ENCODE measurements at places on chromosomes 2 and 18.

GRCh38 chr2:65159906-65160305, 30.0 kb upstream of the RAB1A start:
- DNase-seq, result no peak

DNA sequence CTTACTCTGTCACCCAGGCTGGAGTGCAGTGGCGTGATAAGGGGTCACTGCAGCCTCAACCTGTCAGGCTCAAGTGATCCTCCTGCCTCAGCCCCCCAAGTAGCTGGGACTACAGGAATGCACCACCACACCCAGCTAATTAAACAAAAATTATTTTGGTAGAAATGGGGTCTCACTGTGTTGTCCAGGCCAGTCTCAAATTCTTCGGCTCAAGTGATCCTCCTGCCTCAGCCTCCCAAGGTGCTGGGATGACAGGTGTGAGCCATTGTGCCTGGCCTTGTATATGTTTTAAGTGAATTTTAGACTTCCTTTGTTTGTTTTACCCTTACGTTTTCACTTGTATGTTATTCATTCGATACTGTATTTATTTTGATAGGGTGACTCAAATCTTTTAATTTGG, 34.7 kb upstream of the ITSN2 start:
- no peak for DNase-seq

DNA sequence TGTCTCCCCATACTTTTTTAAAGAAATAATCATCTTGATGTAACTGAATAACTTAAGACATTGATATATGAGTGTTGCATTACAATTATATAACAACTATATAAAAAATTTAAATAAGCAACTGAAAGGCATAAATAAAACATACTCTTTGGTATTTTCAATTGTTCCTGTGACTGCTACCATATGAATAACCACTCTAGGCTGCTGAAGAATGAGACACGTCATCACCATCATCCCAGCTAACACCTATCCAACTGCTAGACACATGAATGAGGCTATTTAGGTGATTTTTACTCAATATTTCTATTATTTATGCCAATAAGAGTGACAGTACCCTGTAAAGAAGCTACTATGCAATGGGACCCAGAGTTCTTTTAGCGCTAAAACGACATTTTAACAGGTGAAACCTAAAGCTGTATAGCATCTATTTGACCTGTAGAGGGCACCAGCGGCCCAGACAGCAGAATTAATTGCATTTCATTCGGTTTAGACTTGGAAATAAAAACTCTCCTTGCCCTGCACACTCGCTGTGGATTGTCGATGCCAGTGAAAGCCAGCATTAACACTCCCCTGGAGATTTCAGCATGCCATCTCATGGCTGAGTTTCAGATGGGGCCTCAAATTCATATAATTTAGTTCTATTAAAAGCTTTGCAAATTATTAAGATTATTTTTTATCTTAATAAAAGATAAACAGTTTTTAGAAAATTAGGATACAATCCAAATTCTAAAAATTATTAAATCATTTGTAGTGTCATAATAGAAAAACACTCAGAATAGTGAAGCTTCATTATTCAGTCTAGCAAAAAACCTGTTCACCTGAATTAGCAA, 89.4 kb upstream of the MAP2 start:
- DNase-seq, result no peak

- DNase-seq, result no peak
These were observed 30.0 kb upstream of the CYP1B1 start for GRCh38 chr2:38105922-38106321.

- no peak for DNase-seq
These were observed 2.2 kb downstream of the HOXD10 start for GRCh38 chr2:176118601-176119339.

GRCh38 chr18:46152808-46153617, 48.8 kb downstream of the HAUS1 start:
- DNase-seq, result no peak

- DNase-seq, result no peak
These were observed 42.6 kb downstream of the CMPK2 start for GRCh38 chr2:6823111-6823510.

- DNase-seq, result no peak
These were observed 43.6 kb downstream of the SANBR start for GRCh38 chr2:61109291-61109690.

- no peak for DNase-seq
These were observed 409.2 kb upstream of the HS6ST1 start for GRCh38 chr2:128727914-128728313.

DNA sequence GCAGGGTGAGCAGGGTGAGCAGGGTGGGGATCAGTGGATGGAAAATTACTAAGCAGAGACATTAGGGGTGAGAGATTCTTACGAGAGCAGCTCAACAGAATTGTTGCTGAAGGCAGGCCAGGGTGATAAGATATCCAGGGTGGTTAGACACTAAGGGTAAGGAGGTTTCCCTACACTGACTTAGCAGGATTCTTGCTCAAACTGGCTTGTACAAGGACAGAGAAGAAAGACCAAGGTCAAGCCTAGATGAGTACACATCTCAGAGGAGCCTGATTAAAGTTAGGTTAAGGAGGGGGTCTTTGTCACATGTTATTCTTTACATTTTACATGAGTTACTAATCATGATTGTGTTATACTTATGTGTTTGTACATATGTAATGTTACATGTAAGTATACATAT, 262.8 kb upstream of the FANCL start:
- no peak for DNase-seq

DNA sequence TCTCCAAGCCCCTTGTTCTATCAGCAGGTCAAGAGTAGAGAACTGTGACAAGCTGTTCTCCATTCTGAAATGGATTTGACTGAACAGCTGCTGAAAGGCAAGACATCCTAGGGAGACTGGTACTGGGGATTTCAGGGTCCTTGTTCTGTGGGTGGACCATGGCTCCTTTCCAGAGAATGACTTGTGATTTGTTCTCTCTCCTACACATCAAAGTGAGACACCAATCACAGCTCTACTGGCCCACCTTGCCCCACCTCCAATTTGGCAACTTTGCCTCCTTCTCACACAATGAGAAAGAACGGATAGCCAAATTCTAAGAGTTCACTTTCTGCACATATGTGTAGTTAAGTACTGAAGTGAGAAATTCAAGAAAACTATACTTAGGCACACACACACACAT, 67.4 kb downstream of the BCL11A start:
- no peak for DNase-seq

- no peak for DNase-seq
These were observed 161.4 kb downstream of the RPIA start for GRCh38 chr2:88852753-88853402.

GRCh38 chr2:105215586-105216192, 25.9 kb upstream of the GPR45 start:
- no peak for DNase-seq

DNA sequence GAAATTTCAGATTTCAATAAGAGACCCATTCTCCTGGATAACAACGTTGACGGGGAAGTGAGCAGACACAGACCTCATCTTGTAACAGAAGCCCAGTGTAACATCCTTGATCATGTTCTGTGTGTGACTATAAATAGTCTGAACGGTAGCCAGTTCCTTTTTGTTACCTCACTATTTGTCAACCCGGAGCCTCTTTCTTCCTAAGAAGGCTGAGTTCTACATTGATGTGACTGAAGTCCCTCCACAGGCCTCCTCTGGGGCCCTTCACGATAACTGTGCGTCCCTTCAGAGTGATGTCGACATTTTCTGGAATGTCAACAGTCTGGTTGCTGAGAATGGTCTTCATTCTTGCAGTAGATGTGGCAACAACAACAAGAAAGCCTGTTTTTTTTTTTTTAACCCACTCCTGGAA, 6.3 kb upstream of the PLEKHM3 start:
- DNase-seq, result no peak

DNA sequence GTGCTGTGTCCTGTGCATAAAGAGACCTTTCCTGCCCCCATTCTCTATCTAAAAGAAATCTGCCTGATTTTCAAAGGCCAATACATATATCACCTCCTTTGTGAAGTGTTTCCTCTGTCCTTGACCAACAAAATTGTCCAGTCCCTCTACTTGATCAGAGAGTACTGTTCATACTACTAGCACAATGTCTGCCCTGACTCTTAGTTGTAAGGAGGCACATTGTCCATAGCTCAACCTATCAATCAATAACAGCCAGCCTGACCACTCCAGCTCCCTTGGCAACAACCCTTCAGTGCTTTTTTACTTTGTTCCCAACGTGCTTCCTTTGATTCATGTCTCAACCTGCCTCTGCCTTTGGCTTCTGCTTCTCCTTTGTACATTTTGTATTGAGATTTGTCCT, 398.9 kb downstream of the TRIB2 start:
- DNase-seq, result no peak

GRCh38 chr18:35624146-35624545, 42.6 kb downstream of the GALNT1 start:
- DNase-seq, result no peak

- no peak for DNase-seq
These were observed 7.6 kb upstream of the LPIN1 start for GRCh38 chr2:11738589-11739436.

- DNase-seq, result no peak
These were observed 62.6 kb upstream of the STK17B start for GRCh38 chr2:196233805-196234475.

- DNase-seq, result no peak
These were observed 15.2 kb downstream of the LANCL1 start for GRCh38 chr2:210461401-210461800.

DNA sequence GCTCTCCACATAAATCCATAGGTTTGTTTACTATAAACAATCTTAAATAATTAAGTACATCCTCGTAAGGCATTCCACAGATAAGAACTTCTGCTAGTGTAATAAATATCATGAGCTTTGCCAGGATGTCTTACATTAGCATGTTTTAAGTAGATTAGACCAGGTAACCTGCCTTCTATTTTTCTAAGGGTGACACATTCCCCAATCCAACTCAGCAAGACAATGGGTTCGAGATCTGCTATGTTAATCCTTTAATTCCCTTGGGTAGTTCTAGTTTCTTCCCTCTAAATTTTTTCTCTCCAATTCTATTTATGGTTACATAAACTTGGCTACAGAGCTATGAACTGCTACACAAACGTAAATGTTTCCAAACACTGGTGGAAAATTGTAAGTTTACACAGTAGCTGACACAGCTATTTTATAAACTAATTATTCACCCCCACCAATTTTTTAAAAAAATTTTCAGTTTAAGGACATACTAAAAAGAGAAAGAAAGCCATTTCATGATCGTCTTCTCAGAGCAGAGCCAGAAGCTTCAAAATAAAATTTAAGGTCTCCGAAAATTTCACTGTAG, 386.5 kb upstream of the SLC39A10 start:
- no peak for DNase-seq

- no peak for DNase-seq
These were observed 3.9 kb downstream of the HAAO start for GRCh38 chr2:42788478-42788793.

DNA sequence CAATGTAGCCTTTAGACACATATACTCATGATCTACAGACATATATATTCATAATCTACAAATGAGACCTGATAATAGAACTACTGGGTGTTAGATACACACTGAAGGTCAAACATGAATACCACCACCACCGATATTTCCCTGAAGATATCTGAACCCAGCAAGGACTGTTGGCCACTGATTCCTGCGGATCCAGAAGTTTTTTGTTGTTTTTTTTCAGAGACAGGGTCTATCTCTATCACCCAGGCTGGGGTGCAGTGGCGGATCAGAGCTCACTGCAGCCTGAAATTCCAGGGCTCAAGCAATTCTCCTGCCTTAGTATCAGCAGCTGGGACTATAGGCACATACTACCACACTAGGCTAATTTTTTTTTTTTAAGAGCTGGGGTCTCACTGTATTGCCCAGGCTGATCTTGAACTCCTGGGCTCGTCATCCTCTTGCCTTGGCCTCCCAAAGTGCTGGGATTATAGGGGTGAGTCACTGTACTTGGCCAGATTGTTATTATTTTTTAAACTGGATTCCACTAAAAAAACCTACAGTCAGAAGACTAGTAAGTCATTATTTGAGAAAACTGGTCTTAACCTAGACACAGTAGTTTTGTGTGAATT, 1.8 kb downstream of the METTL5 start:
- DNase-seq, result no peak

DNA sequence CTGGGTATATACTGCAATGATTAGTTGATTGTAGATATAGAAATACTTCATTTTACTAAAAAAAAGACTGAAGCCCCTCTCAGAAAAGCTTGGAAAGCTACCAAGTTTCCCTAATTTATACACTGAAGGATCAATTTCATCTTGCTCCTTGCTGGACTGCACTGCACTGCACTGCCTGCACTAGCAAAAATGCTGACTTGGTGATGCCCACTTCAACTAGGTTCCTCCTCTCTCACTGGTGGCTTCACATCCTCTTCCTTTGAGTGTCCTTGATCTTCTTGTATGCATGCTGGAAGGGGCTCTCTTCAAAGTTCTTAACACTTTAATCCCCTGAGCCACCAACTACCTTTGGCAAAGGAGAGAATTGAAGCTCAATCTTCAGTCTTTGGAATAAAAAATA, 31.7 kb upstream of the ITPRID2 start:
- no peak for DNase-seq

- DNase-seq, result no peak
These were observed 71.2 kb upstream of the CCBE1 start for GRCh38 chr18:59768409-59768808.

DNA sequence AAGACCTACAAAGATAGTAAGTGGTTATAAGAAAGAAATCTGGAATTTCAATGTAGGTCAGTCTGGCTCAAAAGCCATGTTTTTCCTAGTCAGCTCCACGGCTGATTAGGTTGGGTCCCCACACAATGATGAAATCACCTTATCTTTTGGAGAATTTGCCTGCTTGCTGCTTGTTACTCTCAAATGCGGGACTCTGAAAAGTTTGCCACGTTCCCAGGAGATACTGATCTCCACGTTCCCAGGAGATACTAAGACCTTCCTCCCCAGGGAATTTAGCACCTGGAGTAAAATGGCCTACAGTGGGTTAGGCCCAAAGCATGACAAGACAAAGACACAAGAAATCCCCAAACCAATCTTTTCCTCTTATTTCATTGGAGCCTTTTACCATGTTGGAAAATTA, 449.6 kb downstream of the TNS1 start:
- no peak for DNase-seq

GRCh38 chr2:71901466-71901865, 246.2 kb downstream of the CYP26B1 start:
- DNase-seq, result no peak

- peak; percentile 46 for DNase-seq
These were observed 95.6 kb downstream of the TNFRSF11A start for GRCh38 chr18:62420513-62421209.

DNA sequence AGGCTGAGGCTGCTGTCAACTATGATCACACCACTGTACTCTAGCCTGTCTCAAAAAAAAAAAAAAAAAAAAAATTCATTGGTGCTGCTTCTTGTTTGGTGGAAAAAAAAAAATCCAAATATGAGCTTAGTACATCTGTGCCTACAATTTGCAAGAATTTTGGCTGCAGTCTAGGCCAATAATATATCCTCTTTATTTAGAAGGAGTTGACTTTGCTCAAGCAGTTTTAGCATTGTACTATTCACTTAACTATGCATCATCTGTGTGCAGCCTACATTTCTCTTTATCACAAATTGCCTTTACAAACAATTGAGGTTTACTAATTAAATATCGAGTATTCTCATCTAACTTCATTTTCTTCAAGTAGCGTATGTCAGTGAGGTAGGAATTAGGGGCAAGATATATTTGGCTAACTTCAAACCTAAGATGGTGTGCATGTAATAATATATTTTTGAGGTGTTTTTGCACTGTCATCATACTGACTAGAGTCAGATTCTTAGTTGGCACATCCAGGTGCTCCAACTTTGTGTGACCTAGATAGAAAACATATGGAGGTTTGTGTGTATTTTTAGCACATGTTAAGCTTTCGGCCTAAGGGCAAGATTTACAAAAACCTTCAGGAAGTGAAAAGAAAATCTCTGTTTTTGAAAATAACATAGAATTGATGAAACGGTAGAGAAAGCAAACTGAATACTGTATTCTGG, 51.8 kb downstream of the PMS1 start:
- no peak for DNase-seq
